ENCODE measurements at places on chromosomes 1 and 21.

GRCh38 chr1:11691302-11691914 is at the start of gene DRAXIN:
DRAXIN (plus strand) TSS chr1:11691710; CDS start chr1:11706259, 14,549 bp downstream.
- no peak for DNase-seq

GRCh38 chr1:41341365-41341683 is 19.9 kb upstream of the FOXO6 start:
- DNase-seq = no peak

GRCh38 chr1:1678581-1679380 is 13.8 kb downstream of the SLC35E2B start:
- DNase-seq = no peak

DNA sequence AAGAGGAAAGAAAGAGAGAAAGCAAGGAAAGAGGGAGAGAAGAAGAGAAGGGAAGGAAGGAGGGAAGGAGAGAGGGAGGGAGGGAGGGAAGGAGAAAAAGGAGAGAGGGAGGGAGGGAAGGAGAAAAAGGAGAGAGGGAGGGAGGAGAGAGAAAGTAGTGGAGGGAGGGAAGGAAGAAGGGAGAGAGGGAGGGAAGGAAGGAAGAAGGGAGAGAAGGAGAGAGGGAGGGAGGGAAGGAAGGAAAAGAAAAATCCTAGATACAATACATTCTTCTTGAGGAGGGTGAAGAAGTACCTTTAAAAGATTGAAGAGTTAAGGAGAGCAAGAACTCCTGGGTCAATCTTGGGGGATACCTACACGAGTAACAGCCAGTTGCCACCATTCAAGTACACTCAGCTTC is 29.2 kb downstream of the MCOLN2 start:
- DNase-seq = no peak

DNA sequence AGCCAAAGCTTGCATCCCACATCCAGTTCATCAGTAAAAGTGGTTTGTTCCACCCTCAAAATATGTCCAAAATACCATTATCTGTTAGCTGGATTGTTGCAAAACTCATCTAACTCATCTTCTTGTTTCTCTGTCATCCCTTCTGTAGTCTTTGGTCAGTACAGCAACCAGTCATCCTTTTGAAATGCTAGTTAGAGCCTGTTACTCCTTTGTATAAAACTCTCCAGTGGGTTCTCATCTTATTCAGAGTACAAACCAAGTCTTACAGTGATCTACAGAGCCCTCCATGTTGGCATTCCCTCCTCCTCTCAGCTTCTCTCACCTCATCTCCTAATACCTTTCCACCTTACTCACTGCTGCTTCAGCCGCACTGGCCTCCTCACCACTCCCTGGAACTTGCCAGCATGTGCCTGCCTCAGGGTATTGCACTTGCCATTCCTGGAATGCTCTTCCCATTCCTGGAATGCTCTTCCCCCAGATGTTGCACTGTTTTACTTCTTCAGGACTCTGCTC is 70.6 kb downstream of the LAMC1 start:
- no peak for DNase-seq

GRCh38 chr1:147389532-147390184 is 147.2 kb downstream of the CHD1L start:
- no peak for DNase-seq

DNA sequence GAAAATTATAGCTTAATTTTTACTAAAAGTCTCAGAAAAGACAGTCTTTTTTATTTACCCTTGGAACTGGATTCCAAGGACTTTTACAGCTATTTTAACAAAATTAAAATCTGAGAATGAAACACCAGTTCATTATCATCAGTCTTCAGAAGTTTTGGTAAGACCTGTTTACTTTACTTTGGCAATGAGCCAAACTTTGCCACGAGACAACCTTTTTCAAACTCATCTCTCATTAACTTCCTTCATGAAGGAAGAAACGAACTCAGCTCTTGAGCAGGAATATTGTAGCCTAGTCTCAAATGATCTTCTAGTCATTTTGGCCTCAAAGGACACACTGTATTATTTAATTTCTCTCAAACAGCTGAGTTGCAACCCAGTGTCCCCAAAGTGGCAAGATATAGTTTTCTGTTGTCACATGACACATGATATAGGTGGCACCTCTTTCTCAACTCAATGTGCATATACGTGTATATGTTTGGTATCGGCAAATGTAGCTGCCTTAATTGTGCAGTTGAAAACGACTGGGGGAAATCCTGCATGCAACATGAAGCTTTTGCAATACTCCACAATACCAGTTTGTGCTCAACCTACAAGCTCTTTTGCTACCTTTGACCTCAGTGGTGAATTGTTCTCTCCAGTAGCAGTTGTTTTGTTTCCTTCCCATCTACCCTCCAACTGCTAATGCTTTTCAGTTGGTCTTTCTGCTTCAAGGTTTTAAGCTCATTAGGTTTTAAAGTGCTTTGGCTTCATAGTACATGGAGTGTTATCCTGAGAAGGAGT is 8.4 kb upstream of the GNG4 start:
- no peak for DNase-seq

- no peak for DNase-seq
These were observed 10.8 kb downstream of the GPR3 start for GRCh38 chr1:27403065-27403726.

- no peak for DNase-seq
These were observed 2.2 kb downstream of the TBX15 start for GRCh38 chr1:118985640-118986554.

- no peak for DNase-seq
These were observed 221.6 kb downstream of the SEC16B start for GRCh38 chr1:177748080-177748801.
